Activated naive CD4-positive, alpha-beta T cell treated with anti-CD3 and anti-CD28 coated beads, Interleukin-2, amount 10 ng/mL, durations not matched to agents 7 days and 5 days (primary cell): ENCODE measurements at places on chromosomes 1 and 21.
A peak's percentile ranks its signal among the peaks of the same experiment; 100 is the strongest.

DNA sequence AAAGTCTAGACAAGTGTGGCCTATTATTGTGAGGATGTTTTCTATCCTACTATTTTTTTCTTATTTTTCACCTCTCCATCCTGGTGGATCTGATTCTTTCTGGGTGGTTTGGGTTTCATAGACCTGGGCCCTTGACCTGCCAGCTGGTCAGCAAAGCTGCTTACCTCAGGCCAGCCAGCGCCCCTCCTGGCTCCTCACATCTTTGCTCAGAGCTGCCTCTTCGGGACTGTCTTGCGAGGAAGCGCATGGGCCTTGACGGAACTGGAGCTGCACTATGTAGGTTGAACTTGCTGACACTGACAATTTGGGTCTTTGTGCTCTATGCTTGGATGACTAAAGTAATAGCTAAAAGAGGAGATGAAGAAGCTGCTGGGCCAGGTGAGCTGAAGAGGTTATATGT is 138.5 kb upstream of the SYT6 start:
- DNase-seq = no peak

DNA sequence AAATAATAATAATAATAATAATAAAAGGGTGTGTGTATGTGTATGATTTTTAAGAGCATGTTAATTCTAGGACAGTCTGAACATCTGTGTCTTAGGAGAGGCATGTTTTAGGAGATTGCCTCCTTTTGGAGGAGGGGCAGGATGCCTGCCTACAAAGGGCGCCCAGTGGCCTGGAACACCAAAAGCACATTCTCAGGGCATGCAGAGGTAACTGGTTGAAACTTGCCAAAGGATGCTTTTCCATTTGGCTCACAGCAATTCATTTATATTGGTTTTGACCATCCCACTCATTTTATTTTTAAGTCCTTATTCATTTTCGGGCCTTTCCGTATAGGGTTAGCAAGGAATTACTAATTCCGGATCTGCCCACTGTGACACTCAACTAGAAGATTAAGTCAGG is 21.1 kb upstream of the LAMC2 start:
- no peak for DNase-seq

- DNase-seq = no peak
Measured at GRCh38 chr1:48048064-48048463, 50.9 kb upstream of the TRABD2B start.

- DNase-seq = no peak
Measured at GRCh38 chr1:163896001-163896400, 574.2 kb downstream of the NUF2 start.

DNA sequence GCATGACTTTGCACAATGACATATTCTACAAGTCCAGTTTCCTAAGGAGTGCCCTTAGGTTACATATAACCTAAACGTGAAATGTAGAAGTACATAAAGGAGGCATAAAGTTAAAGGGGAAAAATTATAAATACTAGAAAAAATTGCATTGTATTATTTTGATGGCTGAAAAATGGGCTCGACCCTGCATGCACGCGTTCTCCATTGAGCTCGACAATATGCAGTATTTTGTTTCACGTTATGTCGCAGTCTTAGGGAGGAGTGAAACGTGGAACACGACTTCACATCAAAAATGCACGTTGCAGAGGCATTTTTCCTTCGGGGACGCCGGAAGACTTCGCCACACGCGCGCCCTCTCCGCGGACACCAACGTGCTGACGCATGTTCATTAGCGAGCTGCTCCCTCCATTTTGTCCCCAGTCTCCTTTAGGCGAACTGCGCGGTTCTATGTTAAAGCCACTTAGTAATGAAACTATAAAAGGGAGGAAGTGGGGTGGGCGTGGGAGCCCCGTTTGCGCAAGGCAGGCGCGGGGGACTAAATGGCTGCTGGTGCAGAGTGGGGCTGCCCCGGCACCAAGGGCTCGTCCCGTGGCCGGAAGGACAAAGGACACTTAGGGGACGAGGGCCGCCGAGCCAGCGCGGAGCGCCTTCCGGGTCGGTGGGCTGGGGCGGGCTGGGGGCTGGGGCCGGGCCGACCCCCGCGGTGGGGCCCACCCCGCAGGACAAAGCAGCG is 749 bp upstream of the COX20 start:
- peak; percentile 92 for DNase-seq

- no peak for DNase-seq
Measured at GRCh38 chr1:234869182-234870019, 259.2 kb downstream of the TOMM20 start.

GRCh38 chr1:1068517-1069055 is 5.5 kb downstream of the RNF223 start:
- DNase-seq = peak; percentile 78

DNA sequence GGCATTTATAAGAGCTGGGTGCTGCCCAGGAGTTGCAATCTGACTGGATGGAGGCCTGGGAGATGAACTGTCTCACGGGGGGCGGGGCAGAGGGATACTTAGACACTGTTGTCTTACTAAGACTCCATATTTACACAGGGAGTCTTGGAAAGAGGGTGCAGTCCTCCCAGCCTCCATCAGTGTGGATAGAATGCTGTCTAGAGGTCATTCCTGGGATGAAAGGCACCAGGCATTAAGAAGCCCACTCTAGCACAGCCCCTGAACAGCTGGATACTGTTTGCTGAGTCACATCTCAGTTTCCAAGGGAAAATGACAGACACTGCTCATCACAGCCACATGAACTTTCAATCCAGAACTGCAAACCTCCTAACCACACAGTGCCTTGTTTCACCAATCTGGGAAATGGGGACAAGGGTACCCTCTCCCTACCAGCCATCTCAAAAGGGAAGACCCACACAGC is 43.3 kb downstream of the SSBP3 start:
- no peak for DNase-seq

DNA sequence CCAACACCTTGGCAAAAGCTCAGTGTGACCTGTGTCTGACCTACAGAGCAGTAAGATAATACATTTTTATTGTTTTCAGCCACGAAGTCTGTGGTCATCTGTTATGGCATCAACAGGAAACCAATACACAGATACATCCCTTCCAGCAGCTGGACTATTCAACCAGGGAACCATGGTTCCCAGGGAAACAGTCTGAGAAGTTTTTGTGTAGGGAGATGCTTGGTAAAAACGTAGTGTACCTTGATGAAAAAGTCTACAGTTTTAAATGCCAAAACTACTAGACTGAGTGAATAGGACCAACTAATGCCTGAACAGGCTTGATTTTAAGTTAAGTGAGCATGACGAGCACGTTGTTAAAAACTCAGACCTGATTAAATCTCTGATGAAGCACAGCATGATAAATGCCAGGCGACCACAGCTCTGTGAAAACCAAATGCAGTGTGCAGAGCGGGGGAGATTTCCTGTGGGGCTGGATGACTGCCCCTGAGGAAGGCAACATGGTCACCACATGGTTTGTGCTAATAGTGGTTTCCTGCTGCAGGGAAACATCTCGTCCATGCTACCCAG is 228.9 kb downstream of the TNR start:
- DNase-seq = no peak

- DNase-seq = peak; percentile 43
Measured at GRCh38 chr1:21814241-21814918, 2.3 kb downstream of the LDLRAD2 start.

GRCh38 chr1:161019751-161020495 is 1.0 kb downstream of the F11R start:
- no peak for DNase-seq

DNA sequence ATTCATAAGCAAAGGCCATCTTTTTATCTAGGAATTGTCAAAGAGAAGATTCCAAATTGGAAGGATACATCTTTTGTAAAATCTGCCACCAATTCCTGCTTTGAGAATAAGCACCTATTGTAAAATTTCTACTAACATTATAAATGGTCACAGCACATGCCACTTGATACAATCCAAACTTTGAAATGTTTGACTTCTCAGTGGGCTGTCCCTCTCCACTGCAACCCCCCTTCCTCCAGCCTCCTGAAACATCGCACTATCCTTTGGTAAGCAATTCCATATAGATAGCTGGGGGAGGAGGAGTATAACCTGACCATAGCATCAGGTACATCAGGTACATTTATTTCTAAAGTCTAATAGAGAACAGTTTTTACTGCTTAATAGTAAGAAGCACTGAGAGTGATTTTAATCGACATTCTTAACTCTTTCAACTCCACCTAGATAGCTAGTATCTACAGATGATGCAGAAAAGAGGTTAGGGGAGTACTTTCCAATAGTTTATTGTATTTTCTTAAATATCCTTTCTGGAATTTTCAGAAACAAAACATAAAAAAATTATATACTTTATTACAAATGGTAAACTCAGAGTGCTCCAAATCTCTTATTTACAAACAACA is 2.9 kb downstream of the JUN start:
- no peak for DNase-seq

- DNase-seq = peak; percentile 69
Measured at GRCh38 chr1:13699936-13700520, at the start of gene PRDM2. Gene PRDM2 (plus strand): TSS chr1:13700188. CDS start chr1:13715606, 15,418 bp downstream.

GRCh38 chr1:166470441-166470840 is 303.6 kb upstream of the FAM78B start:
- DNase-seq = no peak

DNA sequence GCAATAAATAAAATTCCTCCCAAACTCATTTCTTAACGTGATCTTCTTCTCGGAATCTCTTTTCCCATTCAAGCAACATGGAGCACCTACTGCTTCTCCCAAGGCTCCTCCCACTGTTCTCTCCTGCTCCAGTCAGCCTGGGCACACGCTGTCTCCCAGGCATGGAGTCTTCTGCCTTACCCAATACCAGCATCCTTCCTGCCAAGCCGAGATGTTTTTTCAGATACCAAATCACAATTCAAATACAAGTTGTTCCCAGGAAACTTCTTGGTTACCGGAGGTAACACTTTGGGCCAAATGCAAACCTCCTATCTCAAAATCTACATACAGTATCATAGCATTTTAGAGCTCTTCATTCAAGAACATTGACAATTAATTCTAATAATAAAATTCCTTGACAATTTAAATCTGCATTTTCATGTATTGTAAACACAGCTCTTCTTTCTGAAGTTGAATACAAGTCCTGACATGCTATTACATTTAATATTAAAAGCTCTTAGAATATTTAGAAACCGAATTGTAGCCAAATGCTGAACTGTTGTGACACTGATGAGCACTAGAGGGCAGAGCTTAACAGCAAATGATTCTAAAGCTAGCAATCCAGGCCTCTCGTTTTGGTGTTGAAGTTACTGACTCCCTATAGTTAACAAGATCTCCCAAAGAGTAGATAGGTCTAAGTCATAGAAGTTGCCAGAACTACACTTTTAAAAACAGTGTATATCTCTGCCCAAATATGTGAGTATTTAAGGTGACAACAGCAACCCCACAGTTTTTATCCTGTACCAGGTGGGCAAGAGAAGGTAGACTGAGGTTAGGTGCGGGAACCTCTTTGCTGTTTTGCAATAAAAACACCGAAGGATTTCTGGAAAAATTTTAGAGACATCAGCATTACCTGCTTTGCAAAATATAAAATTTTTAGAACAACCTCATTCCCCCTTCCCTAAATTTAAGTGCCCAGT is 52.3 kb downstream of the BCAR3 start:
- DNase-seq = peak; percentile 56

DNA sequence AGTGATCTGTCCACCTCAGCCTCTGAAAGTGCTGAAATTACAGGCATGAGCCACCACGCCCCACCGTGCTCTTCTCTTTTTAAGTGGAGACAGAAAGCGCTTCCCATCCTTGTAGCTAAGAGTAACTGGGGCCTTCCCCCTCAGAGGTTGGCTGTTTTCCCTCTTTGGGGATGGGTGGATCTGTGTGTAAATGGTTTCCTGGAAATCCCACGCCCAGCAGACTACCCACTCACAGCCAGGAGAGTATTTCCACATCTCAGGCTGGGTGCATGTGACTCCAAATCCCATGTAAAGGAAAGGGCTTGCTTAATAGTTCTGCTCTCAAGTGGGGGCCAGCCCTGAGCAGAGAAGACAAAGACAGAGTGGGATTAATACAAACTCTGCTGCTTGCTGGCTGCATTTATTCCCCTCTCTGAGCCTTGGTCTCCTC is 19.6 kb upstream of the TCEA3 start:
- no peak for DNase-seq

- no peak for DNase-seq
Measured at GRCh38 chr1:155777582-155777981, 79.4 kb downstream of the GON4L start.

- no peak for DNase-seq
Measured at GRCh38 chr1:112872551-112872962, 83.4 kb downstream of the SLC16A1 start.

DNA sequence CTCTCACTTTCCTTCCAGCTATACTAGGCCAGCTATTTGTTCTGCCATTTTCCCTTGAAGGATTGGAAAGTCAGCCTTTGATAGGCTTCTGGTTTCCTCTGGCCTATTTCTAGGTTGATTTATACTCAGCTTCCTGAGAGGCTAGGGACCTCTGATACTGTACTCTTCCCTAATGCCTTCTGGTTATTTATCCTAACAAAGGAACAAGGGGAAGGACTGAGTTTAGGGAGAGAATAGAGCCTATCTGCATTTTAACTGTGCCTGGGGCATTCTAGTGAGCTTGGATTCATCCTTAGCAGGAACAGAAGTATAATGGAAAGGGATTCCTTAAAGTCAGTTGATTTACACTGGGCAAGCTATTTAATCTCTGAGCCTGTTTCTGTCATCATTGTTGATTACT is 11.8 kb upstream of the TMEM39B start:
- DNase-seq = no peak

- DNase-seq = peak; percentile 82
Measured at GRCh38 chr1:119613769-119614720, 34.0 kb downstream of the ZNF697 start.

- no peak for DNase-seq
Measured at GRCh38 chr21:42304556-42305454, 10.4 kb downstream of the TFF3 start.

- no peak for DNase-seq
Measured at GRCh38 chr21:14870853-14871149, 194.0 kb downstream of the NRIP1 start.
